ENCODE measurements at places on chromosomes 13 and 19.

GRCh38 chr19:42269478-42270345, 660 bp downstream of the CIC start:
- DNase-seq = no peak

DNA sequence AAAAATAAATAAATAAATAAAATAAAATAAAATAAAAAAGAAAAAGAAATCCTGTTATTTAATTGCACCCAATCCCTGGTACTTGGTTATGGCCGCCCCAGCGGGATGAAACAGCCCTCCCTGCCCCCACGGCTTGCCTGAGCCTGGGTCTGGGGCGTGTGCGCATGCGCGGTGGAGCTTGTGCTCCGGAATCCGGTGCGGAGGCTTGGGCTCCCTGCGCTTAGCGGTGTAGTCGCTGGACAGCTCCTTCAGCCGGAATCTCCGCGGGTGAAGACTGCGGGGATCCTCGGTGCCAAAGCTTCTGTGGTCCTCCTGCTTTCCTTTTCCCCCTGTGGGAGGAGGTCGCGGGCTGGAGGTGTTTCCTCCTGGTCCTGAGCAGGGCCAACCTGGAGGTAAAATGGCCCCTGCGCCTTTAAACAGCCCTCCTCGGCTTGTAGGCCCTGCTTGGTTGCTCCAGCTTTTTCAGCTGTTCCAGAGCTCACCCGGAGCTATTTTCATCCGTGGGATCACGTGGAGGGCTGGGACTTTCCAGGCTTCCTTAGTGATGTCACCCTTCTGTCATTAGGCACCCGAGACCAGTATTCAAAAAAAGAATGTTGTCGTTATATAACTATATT, at the start of gene PLA2G4C:
TSS of gene PLA2G4C (minus strand) at position 468 of the 617 bp plus-strand sequence. CDS start 4,288 bp downstream, outside the sequence.
- DNase-seq = peak; percentile 59

DNA sequence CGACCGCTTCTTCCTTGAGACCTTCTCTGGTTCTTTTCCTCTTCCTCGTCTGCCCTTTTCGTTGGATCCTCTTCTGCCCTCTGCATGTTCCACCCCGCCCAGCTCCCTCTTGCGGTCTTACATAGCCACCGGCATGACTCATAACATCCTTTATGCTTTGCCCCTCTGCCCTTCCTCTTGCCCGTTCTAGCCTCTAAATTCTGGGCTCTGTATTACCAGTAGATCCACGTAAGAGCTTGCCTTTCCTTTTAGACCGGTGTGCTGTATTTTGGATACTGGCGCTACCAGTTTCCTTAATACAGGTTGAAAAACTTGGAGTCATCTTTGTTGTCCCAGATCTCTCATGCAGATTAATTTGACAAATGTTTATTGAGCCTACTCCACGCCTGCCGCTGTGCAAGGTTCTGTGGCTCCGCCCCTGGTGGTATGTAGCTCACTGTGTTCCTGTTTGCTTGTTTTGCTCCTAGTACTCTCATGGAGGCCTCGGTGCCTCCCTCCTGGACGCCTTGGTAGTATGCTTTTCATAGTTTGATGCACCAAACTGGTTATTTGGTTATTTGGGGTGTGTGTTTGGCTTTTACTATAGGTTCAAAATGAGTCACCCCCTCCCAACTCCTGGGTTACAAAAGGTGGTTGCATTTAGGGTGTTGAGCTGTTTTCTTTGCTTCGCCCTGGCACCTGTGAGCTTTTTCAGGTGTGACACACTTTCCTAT, 1.7 kb downstream of the GTF3A start:
- peak; percentile 61 for DNase-seq

GRCh38 chr19:58317476-58318072, 9.2 kb upstream of the ZSCAN22 start:
- no peak for DNase-seq

- no peak for DNase-seq
These were observed 7.1 kb upstream of the EPN1 start for GRCh38 chr19:55667958-55668357.

GRCh38 chr13:84934911-84935310, 864.3 kb downstream of the SLITRK6 start:
- DNase-seq = no peak

DNA sequence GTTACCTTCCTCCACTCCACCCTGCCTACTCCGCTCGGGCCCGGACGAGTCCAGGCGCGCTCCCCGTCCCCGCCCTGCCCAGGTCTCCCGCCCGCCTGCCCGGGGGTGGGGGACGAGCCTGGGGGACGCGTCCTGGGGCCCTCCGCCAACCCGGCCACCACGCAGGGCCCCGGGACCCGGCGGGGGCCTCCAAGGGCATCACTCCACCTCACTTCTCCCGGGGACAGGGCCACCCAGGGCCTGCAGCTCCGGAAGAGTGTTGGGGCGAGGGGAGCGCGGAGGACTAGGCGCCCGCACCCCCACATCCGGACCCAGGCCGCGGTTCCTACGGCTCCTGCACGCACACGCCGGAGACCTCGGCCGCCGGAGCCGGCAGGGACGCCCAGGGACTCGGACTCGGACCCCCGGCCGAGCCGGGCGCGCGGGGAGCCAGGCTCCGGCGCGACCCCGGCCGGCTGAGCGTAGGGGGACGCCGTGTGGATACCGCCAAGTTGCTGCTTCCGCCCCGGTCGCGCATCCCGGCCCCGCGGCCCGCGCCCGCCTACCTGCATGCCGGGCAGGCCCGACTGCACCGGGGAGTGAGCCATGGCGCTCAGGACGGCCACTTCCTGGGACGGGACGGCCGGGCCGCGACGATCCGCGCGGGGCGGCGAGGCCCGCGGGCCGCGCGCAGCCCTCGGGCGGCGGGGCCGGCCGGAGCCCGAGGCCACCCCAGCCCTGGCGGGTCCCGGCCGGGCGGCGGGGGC, 534 bp downstream of the STK24 start:
- no peak for DNase-seq

DNA sequence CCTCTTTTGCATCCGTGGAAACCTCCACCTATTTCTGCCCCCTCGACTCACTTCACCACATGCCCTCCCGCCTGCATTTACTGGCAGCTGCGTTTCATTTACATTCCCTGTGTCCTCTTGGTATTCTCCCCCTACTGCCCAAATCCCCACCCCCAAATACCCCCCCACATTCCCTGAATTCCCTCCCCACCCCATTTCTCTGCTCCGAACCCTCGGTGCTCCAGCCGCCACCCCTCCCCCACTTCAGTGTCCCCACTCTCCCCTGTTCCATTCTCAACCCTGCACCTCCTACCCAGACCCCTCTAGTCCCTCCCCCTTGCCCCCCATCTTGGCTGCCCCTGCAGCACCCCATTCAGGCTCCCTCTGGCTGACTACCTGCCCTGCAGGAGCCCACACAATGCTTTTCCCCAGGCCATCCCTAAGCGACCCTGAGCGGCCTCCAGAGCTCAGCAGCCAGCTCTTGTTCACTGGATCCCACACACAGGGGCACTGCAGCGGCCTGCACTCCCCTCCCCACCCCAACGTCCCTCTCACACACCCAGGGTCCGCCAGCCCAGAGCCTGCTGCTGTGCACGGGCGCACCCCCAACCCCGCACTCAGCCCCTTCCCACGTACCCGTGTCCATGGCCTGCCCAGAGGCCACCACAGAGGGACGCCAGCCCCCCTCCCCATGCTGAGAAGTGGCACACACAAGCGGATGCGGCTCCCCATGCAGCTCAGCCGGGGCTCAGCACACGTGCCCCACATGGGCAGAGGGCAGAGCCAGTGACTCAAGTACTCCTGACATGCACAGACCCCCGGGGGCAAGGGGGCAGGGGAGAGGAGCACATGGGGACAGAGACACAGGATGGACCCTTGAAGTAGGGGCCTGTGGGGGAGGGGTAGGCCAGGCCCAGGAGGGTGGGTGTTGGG, 26.3 kb downstream of the SHANK1 start:
- DNase-seq = no peak

DNA sequence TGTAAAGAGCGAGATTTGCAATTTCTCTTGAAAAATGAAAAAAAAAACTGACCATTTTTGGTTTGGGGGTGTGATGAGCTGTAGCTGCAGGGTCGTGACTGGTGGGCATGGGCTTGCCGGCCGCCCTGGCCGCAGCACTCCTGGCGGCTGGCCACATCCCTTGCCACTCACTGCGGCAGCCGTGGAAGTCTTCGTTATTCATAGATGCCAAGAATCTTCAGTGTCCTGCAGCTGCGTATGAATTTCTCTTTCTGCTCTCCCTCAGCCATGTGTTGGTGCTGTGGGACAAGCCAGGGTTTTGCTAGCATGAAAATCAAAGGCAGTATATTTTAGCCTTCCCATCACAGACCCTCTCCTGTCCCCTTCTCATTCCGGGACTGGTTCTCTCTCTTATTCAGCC, 151.7 kb upstream of the TSHZ3 start:
- DNase-seq = no peak

- DNase-seq = no peak
These were observed 6.0 kb upstream of the SYT5 start for GRCh38 chr19:55186080-55186479.

- no peak for DNase-seq
These were observed 29.8 kb downstream of the NFIX start for GRCh38 chr19:13024951-13025697.

- DNase-seq = no peak
These were observed 475.6 kb downstream of the KLF12 start for GRCh38 chr13:73658639-73659038.

DNA sequence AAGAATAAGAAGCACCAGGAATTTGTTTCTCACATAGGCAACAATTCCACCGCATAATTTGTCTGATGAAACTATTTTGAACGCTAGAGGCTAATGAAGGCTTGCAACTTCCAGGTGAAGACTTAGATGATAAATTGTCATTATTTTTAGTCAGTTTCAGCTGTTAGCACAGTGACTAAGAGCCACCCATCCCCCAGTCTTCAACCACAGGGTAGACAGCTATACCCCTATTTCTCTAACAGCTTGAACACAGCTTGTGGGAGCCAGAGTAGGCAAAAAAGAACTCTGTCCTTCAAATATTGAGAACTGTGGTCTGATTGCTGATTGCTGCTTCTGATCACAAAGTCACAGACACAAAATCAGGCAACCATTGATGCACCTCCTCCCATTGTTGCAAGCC, 1124.8 kb upstream of the PRR20A start:
- no peak for DNase-seq

GRCh38 chr13:82356667-82357410, 1525.4 kb downstream of the SLITRK1 start:
- DNase-seq = no peak

DNA sequence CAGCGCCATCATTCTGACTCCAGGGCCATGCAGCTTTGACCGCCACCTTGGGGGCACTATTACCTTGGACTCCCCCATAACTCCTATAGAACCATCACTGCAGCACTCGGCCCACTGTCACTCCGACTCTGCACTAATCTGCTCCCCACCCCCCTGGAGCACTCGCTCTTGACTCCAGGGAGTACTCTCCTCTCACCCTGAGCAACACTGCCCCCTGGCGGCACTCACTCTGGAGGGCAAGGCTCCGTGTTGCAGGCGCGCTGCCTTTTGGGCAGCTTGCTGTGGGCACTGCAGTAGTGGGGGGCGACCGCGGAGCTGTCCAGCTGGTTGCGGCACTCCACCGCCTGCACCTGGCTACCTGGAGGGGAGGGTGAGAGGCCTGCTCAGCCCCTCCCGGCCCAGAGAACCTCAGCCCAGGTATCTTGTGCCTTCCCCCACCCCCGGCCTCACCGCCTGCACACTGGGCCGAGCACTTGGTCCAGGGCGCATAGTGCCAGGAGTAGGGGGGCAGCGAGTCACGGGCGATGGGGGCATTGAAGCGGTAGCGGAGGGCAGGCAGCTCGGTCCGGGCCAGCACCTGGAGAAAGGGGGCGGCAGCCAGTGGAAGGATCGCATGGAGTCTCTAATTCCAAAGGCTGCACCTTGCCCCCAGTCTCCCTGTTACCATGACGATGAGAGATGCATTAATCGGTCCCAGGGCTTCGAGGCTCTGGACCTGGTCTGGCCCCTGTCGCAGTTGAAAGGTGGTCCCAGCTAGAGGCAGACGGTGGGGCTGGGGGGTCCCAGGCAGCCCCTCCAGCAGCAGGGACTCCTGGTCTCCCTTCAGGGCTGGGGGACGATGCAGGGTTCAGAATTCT, 8.9 kb upstream of the MYO1F start:
- DNase-seq = peak; percentile 45

DNA sequence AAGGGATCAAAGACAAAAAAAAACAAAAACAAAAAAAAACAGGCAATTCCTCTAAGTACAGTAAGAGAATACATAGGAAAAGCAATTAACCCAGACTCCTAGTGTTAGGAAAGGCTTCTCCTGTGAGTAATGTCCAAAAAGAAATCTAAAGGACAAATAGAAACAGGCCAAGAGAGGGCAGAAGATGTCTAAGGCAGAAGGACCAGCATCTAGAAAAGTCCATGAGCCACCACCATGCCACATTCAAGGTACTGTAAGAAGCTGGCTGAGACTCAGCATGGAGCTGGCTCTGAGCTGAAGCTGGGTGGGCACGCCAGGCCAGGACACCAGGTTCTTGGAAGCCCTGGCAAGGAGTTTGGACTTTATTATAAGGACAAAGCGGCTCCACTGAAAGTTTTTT, 118.1 kb upstream of the FRY start:
- no peak for DNase-seq

GRCh38 chr13:110132225-110132982, 174.6 kb downstream of the COL4A1 start:
- DNase-seq = no peak

DNA sequence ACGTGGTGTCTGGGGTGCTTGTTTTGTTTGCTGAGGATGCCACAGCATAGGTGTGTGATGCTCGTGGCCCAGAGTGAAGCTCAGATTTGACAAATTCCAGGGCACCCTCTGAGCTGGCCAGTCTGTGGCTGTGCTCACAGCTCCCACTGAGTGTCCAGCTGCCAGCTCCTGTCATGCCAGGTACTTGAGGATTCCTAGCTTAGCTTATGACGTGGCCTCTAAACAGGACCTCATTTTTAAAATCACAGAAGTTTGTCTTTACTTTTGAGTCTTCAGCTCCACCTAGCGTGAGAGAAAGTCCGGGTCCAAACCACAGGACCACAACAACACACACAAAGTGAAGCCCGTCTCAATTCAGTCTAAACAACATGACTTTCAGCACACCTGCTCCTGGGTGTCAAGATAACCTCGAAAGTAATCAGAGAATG, 117.3 kb downstream of the RAB20 start:
- no peak for DNase-seq

GRCh38 chr19:10961073-10961860, 437 bp downstream of the SMARCA4 start:
- no peak for DNase-seq

DNA sequence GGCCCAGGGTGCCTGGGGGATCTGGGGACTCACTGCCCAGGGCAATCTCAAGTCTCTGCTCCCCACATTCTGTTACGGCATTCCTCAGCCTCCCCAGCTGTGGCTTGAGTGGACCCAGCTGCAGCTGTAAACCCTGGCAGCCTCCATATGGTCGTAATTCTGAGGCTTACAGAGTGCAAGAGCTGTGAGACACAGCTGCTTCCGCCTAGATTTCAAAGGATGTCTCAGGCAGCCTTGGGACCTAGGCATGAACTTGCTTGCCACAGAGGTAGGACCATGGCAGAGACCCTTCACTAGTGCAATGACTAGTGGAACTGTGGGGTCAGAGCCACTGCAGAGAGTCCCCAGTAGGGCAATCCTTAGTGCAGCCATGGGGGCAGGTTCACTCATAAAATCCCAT, 297.5 kb downstream of the ENOX1 start:
- no peak for DNase-seq

GRCh38 chr19:45498411-45499195, at the start of gene PPM1N:
Gene PPM1N (plus strand): TSS chr19:45498443. CDS start chr19:45498473, 30 bp downstream.
- no peak for DNase-seq

GRCh38 chr19:4916292-4917082, 7.2 kb downstream of the UHRF1 start:
- no peak for DNase-seq
